ENCODE measurements at places on chromosomes 12 and 14. TPM values are rescaled to one million over a fixed set of nuclear protein-coding genes. Genes with fewer than 3 reads are reported as not detected.

DNA sequence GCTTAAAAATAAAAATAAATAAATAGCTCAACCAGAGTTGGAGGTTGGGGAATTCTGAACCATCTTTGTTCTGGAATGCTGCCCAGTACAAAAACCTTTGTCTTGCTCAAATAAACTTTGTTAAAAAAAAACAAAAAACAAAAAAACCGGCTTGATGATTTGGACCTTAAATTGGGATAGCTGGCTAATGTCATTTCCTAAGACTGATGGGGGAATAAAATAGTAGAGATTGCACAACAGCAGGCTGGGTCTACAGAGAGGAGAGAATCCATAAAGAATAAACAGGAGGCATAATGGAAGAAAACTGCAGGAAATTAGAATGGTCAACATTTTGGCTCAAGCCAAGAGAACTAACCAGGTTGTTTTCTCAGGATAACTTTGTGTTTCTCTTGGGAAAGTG lies 370.9 kb downstream of the AEBP2 start:
- H3K4me1 ChIP-seq = no peaks in the 10 kb centered on the region
- no peak for DNase-seq
- H3K36me3 ChIP-seq = no peaks in the 10 kb centered on the region
- no peaks in the 10 kb centered on the region for H3K27me3 ChIP-seq
- no peak overlapping the region for H3K27ac ChIP-seq
- H3K4me3 ChIP-seq = no peak overlapping the region

DNA sequence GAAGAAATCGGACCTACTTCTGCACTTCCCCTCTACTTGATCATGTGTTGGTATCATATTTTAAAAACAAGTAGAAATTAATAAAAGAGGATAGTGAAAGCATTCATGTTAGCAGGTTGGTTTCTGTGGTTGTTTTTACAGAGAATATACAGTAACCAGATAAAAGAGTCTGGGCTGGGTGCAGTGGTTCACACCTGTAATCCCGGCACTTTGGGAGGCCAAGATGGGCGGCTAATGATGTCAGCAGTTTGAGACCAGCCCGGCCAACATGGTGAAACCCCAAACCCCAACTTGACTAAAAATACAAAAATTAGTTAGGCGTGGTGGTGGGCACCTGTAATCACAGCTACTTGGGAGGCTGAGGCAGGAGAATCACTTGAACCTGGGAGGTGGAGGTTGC lies 55.9 kb downstream of the LRP6 start:
- H3K36me3 ChIP-seq = no peaks in the 10 kb centered on the region
- H3K4me1 ChIP-seq = no peaks in the 10 kb centered on the region

- peaks cover 2% of the 10 kb centered on the region for H3K4me1 ChIP-seq
- no peaks in the 10 kb centered on the region for H3K27me3 ChIP-seq
- DNase-seq = no peak
- no peak overlapping the region for H3K4me3 ChIP-seq
These were observed 21.3 kb downstream of the DCAF4 start for GRCh38 chr14:72947366-72948160.

DNA sequence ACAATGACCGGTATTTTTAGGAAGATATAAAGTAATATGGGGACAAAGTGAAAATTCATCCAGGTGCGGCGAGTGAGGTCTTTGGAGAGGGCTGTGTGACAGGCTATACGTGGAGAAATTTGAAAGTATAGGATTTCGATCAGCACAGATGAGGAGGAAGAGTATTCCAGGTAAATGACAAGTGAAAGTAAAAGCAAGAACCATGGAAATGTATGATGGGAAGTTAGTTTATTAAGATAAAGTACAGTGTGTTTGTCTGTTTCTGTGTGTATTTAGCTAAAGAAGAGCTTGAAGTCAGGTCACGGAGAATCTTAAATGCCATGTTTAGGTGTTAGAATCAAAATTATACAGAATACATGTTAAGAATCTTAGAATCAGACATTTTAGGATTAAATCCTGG lies 239.0 kb downstream of the CPNE8 start:
- no peaks in the 10 kb centered on the region for H3K4me1 ChIP-seq
- DNase-seq = no peak
- H3K27ac ChIP-seq = no peak overlapping the region
- H3K27me3 ChIP-seq = no peaks in the 10 kb centered on the region
- peaks cover 6% of the 10 kb centered on the region for H3K36me3 ChIP-seq

DNA sequence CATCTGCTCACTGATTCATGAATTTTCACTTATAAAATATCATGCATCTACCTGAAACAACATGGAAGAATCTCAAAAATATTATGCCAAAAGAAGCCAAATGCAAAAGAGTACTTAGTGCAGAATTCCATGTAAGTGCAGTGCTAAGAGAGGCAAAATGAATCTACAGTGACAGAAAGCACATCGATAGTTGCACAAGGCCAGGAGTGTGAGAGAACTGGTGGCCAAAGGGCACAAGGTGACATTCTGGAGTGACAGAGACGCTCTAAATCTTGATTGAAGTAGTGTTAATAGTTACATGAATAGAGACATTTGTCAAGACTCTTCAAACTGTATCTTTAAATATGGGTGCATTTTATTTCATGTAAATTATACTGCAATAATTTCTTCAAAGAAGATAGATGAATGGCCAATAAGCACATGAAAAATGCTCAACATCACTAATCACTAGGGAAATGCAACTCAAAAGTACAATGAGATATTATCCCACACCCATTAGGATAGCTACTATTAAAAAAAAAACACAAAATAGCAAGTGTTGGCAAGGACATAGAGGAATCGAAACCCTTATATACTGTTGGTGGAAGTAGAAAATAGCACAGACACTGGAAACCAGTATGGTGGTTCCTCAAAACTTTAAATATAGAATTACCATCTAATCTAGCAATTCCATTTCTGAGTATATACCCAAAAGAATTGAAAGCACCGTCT lies 71.7 kb upstream of the KICS2 start:
- H3K4me3 ChIP-seq = no peak overlapping the region
- no peak overlapping the region for H3K27ac ChIP-seq
- H3K27me3 ChIP-seq = peaks cover 7% of the 10 kb centered on the region
- no peaks in the 10 kb centered on the region for H3K36me3 ChIP-seq
- no peak for DNase-seq

DNA sequence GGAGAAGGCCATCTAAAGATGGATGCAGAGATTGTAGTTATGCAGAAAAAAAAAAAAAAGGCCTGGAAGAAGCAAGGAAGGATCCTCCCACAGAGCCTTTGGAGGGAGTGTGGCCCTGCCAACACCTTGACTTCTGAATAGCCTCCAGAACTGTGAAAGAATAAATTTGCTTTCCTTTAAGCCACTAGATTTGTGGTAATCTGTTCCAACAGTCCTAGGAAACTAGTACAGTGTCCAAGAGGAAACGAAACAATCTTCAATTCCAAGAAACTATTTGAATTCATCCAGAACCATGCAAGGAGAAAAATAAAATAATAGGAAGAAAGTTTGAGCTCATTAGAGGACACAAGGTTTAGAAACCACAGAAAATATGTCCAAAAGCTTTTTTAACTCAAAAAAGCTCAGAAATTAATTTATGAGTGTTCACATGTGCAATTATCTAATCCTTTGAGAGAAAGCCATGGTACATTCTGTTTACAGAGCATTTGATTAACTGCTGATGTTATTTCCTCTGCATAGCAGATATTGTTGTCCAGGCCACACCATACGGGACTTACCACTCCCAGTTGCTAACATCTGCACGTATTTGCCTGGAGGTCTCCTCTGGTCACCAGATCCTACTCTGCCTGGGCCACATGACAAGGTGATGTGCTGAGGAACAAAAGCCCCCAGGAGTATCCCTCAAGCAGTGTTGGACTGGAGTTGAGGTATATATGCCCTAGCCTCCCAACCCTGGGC lies 30.0 kb upstream of the STAB2 start:
- H3K4me3 ChIP-seq = no peak overlapping the region
- no peaks in the 10 kb centered on the region for H3K4me1 ChIP-seq
- DNase-seq = no peak
- H3K27me3 ChIP-seq = peaks cover 36% of the 10 kb centered on the region
- H3K27ac ChIP-seq = no peak overlapping the region

- peak; percentile 27 for DNase-seq
- H3K36me3 ChIP-seq = no peaks in the 10 kb centered on the region
- H3K4me1 ChIP-seq = peaks cover 16% of the 10 kb centered on the region
- no peaks in the 10 kb centered on the region for H3K27me3 ChIP-seq
- peak overlapping the region; percentile 75 for H3K27ac ChIP-seq
- peak overlapping the region; percentile 67 for H3K4me3 ChIP-seq
These were observed 429.3 kb upstream of the SOX5 start for GRCh38 chr12:24378548-24379407.

DNA sequence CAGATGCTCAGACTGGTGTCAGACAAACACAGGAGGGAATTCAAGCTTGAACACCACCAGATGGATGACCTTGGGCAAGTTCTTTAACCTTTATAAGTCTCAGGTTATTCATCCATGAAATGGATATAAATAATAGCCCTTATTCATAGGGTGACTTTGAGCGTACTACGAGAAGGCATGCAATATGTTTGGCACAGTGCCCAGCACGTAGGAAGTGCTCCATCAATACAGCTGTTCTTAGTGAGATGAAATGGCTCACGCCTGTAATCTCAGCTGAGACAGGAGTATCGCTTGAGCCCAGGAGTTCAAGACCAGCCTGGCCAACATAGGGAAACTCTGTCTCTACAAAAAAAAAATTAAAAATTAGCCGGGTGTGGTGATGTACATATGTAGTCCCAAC lies 84.8 kb upstream of the FICD start:
- no peak overlapping the region for H3K4me3 ChIP-seq
- H3K27me3 ChIP-seq = peaks cover 40% of the 10 kb centered on the region
- no peaks in the 10 kb centered on the region for H3K4me1 ChIP-seq
- H3K36me3 ChIP-seq = no peaks in the 10 kb centered on the region
- no peak for DNase-seq
- peak overlapping the region; percentile 7 for H3K27ac ChIP-seq

DNA sequence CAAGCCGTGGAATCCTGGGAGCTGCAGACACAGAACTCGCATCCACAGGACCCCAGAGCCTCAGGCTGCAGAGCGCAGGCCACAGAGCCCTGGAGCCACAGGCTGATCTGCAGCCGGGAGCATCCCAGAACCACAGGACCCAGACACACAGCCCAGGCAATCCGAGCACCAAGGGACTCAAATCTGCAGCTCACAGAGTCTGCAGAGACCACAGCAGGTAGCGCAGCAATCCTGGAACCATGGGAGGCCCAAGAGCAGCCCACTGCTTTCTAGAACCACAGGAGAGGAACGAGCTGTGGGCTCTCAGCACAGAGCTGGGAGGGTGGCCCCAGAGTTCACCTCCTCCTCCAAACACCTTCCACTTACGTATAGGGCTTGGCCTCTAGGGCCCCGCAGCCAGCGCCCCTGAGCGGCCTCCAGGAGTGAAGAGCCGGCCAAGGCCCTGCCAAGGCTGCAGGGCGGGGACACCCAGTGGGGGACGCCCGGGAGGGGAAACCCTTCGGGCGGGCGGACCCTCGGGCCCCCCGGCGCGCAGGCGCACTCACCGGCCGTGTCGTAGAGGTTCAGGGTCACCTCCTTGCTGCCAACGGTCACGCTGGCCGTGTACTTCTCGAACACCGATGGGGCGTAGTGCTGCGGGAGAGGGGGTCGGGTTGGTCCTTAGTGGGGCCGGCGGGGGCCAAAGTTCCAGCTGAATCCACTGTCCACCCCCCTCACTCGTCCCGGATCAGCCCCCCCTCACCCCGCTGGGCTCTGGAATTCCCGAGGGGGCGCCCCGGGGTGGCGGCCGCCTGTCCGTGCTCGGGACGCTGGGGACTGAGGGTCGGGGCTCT lies 665 bp downstream of the RHOF start:
- peaks cover 47% of the 10 kb centered on the region for H3K4me1 ChIP-seq
- H3K4me3 ChIP-seq = peak overlapping the region; percentile 85

The RPL10L gene
- not detected for polyA plus RNA-seq

The GSKIP gene
- polyA plus RNA-seq = 21.8 TPM

The GLS2 gene
- not detected for polyA plus RNA-seq

The CNTN1 gene
- not detected for polyA plus RNA-seq

The SMOC1 gene
- not detected for polyA plus RNA-seq

The TNFAIP2 gene
- polyA plus RNA-seq = not detected

The AMHR2 gene
- polyA plus RNA-seq = not detected

All from naive B cell (primary cell).